ENCODE measurements at places on chromosomes 1 and 21.

DNA sequence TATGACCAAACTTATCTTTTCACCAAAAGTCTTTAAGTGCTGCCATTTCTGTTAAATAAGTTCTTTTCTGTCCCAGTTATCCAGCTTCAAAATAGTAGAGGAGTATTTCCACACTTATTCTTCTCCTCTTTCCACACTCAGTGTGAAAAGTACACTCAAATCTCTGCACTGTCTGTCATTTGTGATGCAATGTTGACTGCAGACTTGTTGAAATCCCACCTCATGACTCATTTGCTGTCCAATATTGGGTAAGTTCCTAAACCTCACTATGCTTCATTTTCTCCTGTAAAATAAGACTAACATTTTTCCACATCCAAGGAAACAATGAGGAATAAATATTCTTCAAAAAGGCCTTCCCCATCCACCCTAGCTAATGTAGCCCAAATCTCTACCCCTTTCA lies 17.5 kb downstream of the LRRIQ3 start:
- peak; percentile 12 for DNase-seq

GRCh38 chr1:178579562-178579961 lies 66.7 kb downstream of the TEX35 start:
- DNase-seq = no peak

DNA sequence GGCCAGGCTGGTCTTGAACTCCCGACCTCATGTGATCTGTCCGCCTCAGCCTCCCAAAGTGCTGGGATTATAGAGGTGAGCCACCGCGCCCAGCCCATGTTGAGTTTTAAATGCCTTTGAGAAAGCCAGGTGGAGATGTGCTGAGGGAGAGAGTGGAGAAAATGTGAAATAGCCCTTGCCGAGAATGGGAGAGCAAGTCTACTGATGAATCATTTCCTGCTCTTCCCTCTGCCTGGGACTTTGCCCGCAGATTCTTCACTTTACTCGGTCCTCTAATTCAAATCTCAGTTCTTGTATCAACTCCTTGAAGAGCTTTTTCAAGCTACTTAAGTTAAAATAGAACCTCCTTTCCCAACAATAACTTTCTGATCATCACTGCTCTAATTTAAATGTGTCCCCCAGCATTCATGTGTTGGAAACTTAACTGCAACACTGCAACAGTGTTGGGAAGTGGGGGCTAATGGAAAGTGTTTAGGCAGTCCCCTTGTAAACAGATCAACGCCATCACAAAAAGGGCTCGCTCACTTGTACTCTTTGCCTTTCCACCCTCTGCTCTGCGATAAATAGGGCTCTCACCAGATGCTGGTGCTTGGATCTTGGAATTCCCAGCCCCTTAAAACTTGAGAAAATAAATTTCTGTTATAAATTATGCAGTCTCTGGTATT lies 27.8 kb downstream of the OSBPL9 start:
- DNase-seq = peak; percentile 53

GRCh38 chr1:100528871-100529270 lies 9.1 kb upstream of the GPR88 start:
- no peak for DNase-seq

DNA sequence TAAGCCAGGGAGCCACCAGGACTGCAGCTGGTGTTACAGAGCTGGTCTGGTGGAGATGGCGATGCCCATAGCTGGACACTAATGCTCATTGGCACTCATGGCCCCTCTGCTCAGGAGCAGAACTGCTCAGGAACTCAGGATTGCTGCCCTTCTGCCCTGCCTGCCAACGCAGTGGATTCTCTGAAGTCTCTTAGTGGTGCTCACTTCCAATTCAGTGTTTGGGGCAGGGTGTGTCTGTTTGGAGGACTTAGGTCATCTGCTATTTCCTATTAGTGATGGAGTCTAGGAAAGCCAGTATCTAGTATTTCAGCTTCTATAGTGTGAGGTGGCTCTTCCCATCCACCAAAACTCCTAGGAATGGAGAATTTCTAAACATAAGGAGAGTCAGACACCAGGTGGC lies 29.1 kb downstream of the S100A10 start:
- no peak for DNase-seq

DNA sequence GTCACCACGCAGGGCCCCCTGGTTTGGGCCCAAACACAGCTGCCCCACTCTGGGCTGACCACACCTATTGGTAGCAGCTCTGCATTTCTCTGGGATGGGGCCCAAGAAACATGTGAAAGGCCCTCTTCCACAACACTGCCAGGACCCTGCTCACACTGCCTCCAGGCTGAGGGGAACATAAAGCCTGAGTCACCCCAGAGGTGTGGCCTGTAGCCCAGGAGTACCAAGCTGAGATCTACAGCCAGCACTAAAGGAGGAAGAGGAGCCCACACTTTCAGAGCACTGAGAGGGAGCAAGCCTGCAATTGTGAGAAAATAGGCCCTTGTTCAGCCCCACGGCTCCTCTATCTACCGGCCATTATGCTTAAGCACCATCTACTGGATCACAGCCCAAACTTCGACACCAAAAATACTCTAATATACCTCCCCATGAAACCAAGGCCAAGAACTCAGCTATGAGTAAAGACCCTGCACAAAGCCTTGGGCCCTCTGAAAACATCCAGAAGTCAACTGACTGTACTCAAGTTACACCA lies 14.4 kb upstream of the OR2T10 start:
- no peak for DNase-seq

GRCh38 chr1:113094506-113094905 lies 21.5 kb downstream of the LRIG2 start:
- no peak for DNase-seq
